ENCODE measurements at places on chromosomes 1 and 21.

GRCh38 chr1:206904423-206905142, 7.3 kb downstream of the IL24 start:
- no peak for DNase-seq

DNA sequence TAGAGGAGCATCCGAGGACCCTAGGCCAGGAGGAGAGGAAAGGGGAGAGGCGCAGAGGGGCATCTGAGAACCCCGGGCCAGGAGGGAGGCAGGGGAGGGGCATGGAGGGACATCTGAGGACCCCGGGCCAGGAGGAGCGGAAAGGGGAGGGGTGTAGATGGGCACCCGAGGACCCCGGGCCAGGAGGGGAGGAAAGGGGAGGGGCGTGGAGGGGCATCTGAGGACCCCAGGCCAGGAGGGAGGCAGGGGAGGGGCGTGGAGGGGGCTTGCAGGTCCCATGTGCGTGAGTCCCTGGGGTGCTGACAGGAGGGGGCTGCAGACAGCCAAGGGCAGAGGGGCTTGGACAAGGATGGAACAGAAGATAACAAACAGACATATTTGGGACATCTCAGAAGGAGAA, 190.0 kb upstream of the ARHGEF16 start:
- DNase-seq, result no peak

DNA sequence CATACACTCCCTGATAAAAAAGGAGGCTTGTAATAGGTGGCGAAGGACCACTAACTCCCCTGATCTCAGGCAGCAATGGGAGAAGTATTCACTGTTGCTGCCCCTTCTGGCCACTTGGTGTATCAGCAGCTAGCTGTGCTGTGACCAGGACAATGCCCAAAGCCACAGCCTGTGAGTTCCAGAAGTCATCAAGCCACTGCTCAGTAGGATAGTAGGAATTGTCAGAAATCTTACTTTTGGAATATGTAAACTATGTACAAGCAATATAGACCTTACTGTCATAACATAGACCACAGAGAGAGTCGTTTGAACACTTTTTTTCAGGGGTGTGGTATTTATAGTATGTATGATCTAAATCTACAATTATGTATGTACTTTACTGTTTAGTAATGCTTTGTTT, 248.3 kb upstream of the CAMK1G start:
- no peak for DNase-seq

DNA sequence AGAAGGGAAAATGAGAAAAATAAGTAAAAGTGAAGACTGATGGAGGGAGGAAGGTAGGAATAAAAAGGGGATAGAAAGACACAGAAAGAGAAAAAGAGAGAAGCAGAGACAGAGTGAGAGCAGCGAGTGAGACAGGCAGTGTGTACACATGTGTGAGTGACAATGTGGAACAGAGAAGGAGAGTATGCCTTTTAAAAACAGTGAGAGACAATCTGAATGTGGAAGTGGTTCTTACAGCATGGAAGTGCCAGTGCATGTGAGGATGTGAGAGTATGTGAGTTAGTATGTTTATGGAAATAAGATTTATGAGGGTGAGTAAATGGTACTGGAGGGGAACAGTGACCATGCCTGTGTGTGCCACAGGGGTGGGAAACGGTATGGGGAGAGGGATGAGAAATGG, 1.2 kb downstream of the NEGR1 start:
- DNase-seq, result no peak

DNA sequence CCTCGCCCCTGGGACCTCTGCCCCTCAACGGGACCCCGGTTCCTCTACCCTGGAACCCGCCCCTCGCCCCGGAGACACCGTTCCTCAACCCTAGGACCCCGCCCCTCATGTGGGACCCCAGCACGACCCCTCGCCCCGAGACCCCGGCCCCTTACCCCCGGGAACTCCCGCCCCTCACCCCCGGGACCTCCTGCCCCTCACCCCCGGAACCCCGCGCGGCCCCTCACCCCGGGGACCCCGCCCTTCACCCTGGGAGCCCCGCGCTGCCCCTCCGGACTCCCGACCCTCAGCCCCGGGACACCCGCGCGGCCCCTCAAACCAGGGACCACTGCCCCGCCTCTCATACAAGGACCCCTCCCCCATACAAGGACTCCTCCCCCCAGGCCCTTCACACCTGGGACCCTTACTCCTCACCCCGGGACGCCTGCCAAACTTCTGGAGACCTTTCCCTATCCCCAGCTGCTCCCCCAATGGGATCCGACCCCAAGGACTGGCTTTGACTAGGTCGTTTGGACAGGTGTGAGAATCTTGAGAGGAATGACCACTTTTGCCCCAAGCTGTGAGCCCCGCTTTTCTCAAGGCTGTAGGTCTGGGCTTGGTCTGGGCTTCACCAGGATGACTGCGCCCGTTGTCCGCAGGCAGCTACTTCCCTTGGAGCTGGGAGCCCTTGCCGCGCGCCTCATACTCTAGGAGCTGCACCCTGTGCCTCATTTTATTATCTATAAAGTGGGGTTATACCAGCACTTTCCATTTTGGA, 843 bp downstream of the DIP2A start:
- no peak for DNase-seq

DNA sequence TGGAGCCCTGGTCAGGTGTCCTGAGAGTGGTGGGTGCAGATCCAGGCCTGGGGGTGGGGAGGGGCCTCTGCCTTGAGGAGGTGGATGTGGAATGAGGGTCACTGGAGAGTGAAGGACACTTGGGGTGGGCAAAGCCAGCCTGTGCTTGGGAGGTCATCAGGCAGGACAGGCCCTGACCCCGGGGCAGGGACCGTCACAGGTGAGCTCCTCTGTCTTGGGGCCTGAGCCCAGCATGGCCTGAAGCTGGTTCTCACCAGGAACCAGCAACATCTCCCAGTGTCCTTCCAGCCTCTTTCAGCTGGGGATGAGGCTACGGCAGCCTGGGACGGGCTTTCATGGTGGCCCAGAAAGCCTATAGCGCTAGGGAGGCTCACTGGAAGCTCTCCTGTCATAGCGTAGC, 831 bp upstream of the KRTAP10-2 start:
- no peak for DNase-seq

- no peak for DNase-seq
These were observed 1.2 kb upstream of the NOS1AP start for GRCh38 chr1:162068301-162068700.

- DNase-seq, result no peak
These were observed 85.2 kb downstream of the HLCS start for GRCh38 chr21:36881228-36881627.

- no peak for DNase-seq
These were observed 402.1 kb upstream of the B3GALT2 start for GRCh38 chr1:193588311-193589082.

- DNase-seq, result no peak
These were observed 3.4 kb downstream of the DHRS3 start for GRCh38 chr1:12614402-12615158.

DNA sequence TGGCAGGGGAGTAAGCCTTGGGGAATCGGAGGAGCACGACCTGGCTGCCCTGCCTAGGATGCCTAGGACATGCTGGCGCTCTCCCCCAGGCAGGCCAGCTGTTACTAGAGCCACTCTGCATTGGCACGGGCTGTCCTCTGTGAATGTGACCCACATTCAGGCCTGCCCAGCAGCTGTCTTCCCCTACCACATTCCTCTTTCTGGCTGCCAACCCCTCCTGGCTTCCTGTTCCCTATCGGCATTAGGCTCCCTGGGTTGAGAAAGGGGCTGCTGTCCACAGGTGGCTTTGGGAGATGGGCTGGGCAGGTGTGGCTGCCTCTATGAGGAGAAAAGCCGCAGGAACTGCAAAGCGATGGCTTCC, 2.3 kb upstream of the NFASC start:
- DNase-seq, result no peak

GRCh38 chr1:12040457-12041051, 21.3 kb downstream of the MIIP start:
- no peak for DNase-seq

GRCh38 chr1:232378266-232379062, 251.5 kb downstream of the SIPA1L2 start:
- no peak for DNase-seq

GRCh38 chr1:23865543-23865930, 2.6 kb downstream of the FUCA1 start:
- no peak for DNase-seq

DNA sequence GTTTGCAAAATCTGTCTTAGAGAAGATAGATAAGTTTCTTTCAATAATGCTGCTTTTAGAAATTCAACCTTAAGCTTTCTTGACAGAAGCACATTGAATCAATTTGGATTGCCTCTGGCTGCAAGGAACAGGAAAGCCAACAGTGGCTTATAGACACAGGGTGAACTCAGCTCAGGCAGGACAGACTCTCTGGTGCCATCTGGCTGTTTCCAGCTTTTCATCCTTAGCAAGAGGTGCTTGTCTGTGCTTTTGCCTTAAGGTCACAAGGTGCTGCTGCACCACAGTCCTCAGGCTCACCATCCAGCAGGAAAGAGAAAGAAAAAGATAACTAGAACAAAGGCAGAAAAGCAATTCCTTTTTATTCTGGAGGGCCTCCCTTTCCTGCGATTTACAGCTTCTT, 93.7 kb upstream of the ETS2 start:
- DNase-seq, result no peak

DNA sequence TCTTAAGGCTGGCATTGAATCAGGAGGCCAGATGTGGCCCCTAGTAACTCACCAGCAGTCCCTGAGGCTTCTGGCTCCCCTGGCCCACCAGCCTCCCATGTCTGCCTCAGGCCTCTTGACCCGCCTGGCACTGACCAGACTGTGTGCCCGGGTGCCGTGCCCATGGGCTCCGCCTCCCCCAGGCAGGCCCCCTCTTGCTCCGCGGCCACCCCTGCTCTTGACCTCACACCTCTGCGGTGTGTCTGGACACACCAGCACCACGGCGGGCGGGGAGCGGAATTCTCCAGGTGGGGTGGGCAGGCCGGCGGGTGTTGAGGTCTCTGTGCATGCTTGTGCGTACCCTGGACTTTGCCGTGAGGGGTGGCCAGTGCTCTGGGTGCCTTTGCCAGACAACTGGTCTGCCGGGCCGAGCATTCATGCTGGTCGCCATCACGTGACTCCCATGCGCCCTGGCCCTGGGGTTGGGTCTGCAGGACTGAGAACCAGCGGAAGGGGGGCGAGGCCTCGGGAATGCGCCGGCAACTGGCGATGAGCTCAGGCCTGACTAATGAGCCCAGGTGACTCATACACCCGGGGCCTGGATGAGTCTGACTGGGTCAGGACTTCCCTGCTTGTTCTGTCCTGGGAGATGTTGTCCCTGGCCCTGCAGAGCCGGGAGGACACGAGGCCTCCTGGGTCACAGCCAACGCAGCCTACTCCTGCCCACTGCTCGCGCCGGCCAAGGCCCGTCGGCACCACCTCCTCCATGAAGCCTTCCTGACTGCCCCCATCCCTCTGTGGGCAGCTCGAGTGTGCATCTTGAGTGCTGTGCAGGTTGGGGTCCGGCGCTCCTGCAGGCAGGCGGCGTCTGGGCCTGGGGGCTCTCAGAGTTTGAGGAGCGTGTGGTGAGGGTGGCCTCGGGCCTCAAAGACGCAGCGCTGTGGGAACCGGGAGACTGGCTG, 22.6 kb downstream of the COL18A1 start:
- no peak for DNase-seq

DNA sequence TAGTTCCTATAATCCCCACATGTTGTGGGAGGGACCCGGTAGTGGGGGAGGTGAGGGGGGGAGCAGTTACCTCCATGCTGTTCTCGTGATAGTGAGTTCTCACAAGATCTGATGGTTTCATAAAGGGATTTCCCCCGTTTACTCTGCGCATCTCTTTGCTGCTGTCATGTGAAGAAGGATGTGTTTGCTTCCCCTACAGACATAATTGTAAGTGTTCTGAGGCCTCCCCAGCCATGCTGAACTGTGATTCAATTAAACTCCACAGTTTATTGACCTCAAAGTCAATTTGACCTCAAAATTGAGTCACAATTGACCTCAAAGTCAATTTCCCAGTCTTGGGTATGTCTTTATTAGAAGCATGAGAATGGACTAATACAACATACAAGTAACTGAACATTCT, 19.7 kb downstream of the DPH5 start:
- no peak for DNase-seq

DNA sequence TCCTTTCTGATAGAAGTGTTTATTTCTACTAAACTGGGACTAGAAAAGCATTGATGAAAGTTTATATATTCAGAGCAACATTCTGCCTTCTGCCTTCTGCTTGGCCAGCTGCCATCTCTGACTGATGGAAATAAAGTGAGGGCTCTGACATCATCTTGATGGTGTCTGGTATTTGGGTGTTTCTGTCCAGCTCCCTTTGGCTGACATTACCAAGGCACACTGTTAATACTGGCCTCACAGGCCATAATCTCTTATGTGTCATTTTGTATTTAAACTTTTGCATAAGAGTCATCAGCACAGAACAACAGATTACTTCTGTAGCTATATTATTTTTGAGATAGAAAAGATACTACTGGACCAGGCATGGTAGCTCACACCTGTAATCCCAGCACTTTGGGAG, 216.9 kb downstream of the RYR2 start:
- no peak for DNase-seq

GRCh38 chr21:46129846-46130651, 25.3 kb downstream of the FTCD start:
- no peak for DNase-seq

- no peak for DNase-seq
These were observed 28.8 kb downstream of the TAF5L start for GRCh38 chr1:229596925-229597699.

- DNase-seq, result no peak
These were observed 12.6 kb upstream of the MRPS14 start for GRCh38 chr1:175035865-175036264.

DNA sequence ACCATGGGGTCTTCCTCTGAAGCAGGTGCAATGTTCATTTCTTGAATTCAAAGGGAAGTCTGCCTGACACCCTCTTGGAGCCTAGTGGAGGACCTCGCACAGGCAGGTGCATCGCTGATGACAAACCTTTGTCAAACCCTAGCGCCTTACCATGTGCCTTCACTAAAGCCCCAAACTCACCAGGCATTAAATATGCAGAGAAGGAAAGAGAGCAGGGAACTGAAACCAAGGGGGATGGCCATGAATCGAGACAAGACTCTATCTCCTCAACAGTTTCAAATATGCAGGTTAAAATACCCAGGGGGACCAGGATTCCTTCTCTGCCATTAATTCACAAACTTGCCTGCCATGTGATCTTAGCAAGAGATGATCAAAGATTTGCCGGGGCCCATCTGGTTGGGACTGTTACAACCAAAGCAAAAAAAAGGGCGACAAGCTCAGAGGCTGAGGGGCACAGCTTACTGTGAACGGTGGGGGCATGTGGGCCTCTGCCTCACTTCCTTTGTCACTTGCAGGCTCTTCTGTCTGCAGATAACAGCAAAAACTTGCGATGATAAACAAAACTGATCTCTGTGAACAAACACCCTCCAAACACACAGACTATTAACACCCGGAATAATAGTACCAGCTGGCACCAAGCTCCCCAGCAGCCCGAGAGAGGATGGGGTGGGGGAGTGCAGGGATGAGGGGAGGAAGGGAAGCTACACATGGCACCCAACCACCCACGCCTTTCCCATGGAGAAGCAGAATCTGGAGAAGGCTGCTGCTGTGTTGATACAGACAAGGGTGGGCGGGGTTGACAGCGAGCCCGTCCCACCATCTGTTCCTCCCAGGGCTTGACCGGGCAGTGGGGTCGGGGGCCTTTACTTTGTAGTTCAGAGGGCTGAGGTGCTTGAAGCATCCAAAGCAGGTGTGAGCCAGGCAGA, 33.9 kb downstream of the TMEM63A start:
- DNase-seq, result no peak

Data from NCI-H2227 treated with DMSO at 0.1 percent for 48 hours (cell line).